Activated CD4-positive, alpha-beta memory T cell treated with anti-CD3 and anti-CD28 coated beads for 36 hours (primary cell): ENCODE measurements at places on chromosomes 11 and 22. TPM values are rescaled to one million over a fixed set of nuclear protein-coding genes. Genes with fewer than 3 reads are reported as not detected.

Gene MIOX
- 0.59 TPM for total RNA-seq

Gene OR8D1
- total RNA-seq = not detected

Gene LAMTOR1
- 56.2 TPM for total RNA-seq

Gene NNMT
- total RNA-seq = not detected

Gene KCNJ4
- total RNA-seq = not detected

Gene UCP3
- total RNA-seq = 2.0 TPM

Gene TRPM5
- total RNA-seq = not detected
